ENCODE measurements at places on chromosomes 5 and 9. TPM values are rescaled to one million over a fixed set of nuclear protein-coding genes. Genes with fewer than 3 reads are reported as not detected.

GRCh38 chr9:76734716-76735115 lies 29.5 kb upstream of the PCA3 start:
- no peak for DNase-seq

The ADAMTSL2 gene
- 9.6 TPM for total RNA-seq

The SPATA31A3 gene
- not detected for total RNA-seq

The RFX3 gene
- 4.1 TPM for total RNA-seq

All from cardiac septum (tissue), 1 donor.